ENCODE measurements at places on chromosomes 5 and 9.

DNA sequence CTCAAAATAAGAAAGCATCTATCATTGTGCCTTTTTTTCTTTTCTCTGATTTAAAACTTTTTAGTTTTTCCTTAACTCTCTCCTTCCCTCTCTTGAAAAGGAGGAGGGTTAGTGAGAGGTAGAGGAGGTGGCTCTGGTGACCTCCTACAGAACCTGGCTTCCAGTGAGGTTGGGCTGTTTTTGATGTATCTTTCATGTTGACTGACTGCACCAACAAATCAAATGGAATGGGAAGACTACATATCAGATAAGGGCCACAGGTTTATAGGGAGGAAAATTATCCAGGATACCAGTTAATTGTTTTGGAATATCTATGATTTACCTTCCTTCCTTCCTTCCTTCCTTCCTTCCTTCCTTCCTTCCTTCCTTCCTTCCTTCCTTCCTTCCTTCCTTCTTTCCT is 173.2 kb downstream of the ZSWIM6 start:
- DNase-seq = no peak

GRCh38 chr9:31807574-31808256 is 576.7 kb upstream of the ACO1 start:
- no peak for DNase-seq

DNA sequence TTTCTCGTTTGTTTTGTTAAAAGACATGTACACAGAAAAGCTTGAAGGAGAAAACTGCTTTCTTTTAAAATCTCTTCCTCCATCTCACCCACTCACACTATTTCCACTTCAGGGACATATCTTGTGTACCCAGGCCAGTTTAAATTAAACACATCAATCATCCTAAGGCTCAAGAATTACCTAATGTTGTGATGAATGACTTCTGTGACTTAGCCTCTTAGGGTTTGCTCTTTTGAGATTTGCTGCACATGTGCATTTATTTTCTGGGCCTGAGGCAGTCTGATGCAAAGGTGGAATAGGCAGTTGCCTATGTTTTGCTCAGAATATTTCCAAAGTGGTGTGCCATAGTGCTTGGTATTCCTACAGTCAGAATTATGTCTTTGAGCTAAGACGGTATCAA is 439.9 kb upstream of the CHD1 start:
- no peak for DNase-seq

GRCh38 chr5:135444881-135445280 is 2.3 kb downstream of the DCANP1 start:
- DNase-seq = no peak

DNA sequence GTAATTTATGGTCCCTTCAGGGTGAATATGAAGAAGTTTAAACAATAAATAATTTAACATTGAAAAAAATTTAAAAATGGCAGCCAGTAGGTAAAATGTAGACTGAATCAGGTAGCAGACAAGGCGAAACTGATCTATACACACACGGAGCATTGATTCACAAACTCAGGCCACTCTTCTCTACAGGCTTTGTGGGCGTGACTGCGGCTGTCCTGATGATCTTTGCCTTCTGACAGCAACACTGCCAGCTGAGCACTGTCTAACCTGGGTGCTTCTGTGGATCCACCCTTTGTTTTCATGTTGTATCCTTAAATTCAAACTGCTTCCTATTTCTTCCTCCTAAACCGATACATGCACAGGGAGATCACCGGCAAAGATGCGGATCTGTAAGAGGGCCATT is 315.4 kb upstream of the ADCY2 start:
- DNase-seq = no peak

DNA sequence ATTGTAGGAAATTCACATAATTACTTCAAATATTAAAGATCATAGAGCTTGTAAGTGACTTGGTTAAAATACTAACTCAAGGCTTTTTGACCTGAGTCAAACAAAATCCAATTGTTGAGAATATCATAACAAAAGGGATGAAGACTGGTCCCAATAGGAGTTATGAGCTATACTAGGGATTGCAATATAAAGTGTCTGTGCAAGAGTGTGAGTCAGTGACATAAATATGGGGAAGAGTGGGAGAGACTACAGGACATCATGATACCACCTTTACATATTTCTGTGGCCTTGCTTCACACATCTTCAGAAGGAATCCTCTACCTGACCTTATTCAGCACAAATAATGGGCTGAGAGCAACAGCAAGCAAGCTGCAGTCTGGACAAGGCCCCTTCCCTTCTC is 180.9 kb upstream of the SLC24A2 start:
- no peak for DNase-seq

- DNase-seq = no peak
These were observed 32.2 kb downstream of the ENTREP1 start for GRCh38 chr9:69357030-69357775.

DNA sequence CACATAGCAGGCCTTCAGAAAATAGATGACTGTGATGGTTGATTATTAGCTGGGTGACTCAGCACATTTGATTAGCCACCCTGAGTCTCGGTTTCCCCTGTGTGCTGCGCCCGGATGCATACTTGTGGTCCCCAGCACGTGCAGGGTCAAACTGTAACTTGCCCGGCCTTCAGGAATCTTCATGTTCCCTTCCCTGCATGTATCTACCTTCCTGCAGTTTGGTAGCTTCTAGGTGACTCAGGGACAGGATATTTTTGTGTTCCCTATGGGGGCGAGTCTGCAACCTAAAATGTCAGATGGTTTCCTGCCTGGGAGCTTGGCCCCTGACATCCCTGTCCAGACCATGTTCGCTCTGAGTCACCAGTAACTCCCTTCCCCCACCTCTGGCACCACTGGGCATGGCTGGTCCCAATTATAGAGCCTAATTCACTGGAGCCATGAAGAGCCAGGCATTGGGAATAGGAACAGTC is 13.2 kb downstream of the PTGS1 start:
- DNase-seq = no peak

- DNase-seq = no peak
These were observed 223.7 kb downstream of the PAPPA start for GRCh38 chr9:116377179-116377798.

GRCh38 chr5:175021321-175021720 is 296.9 kb downstream of the MSX2 start:
- no peak for DNase-seq

- no peak for DNase-seq
These were observed 28.6 kb downstream of the MARCHF3 start for GRCh38 chr5:127001621-127002296.

DNA sequence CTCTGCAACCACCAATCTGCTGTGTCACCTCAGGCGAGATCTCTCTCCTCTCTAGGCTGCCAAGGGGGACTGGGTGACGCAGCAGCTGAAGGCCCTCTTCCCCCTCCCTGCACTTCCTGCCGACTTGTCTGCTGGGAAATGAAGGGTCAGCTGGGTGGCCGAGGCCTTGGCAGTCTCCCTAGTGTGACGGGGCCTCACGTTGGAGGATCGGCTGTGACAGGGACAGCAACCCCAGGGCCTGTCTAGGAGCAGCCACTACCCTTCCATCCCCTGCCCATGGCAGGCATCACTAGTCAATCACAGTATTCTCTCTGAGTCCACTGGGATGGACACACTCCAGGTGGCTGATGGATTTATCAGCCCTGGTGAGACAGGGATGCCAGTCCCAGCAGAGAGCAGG is 107.3 kb upstream of the SARDH start:
- DNase-seq = no peak

DNA sequence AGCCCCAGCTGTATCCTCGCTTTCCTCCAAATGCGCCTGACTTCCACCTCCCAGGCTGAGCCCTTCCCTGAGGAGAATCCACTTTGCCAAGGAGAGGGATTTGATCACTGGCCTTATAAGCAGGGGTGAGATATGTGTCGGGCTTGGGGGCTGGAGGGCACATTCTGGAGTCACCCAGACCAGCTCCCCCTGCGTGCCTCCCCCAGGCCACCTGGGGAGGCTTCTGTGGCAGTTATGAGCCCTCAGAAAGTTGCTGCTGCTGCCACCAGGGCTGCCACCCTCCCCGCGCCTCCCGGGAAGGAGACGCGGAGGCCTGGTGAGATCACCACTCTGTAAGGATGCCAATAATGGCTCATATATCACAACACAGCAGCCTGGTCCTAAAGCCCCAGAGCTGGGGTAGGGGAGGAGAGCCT is 211.5 kb downstream of the PAPPA start:
- no peak for DNase-seq

DNA sequence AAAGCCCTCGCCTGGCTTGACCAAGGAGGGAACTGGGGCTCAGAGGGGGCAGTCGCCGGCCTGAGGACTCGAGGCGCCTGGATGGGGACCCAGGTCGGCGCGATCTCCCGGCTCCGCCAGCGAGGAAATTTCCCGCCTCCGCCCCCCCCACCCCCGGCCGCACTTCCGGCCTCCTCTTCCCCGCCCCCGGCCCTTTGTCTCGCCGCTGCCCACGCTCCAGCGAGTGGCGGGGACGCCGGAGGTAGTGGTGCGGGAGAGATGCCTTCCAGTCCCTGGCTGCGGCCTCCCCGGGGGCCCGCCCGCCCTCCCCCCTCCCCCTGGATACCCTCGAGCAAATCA is 448 bp upstream of the GPRIN1 start:
- no peak for DNase-seq

- no peak for DNase-seq
These were observed 29.2 kb upstream of the CEP120 start for GRCh38 chr5:123452401-123452800.

DNA sequence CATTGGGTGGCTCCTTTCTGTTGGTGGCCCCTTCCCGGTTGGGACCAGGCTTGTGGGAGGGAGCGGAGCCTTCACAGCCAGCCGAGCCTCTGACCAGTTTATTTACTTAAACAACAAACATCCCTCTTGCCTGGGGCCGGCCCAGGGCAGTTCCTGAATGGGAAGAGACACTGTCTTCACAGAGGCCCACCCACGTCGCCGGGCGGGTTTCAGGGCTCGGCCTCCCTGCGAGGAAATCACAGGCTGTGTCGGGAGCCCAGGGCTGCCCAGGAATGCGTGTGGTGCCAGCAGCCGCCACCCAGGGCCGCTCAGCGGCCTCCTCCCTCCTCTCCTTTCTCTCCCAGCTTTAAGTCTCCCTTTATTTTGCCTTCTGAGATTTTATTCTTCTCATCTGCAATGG is 132.5 kb downstream of the HSD17B3 start:
- DNase-seq = no peak

GRCh38 chr9:72563806-72564205 is 42.4 kb downstream of the TMC1 start:
- no peak for DNase-seq

DNA sequence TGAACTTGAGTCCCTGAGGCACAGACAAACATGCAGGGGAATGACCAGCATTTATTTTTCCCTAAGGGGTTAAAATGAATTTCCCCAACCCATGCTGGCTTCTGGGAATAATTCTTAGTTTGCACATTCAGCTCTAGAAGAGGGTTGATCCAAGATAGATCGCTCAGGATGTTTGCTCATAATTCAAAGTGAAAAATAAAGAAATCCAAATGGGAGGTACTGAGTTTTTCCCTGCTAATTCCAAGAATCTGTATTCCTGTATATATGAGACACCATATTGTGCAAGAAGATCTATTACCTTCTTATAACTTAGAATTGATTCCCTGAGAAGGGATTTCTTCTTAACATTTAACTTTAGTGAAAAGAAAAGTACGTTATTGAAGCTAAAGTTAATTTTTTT is 96.2 kb downstream of the VCAN start:
- no peak for DNase-seq

GRCh38 chr5:170067152-170067551 is 38.5 kb upstream of the FOXI1 start:
- no peak for DNase-seq

- peak; percentile 56 for DNase-seq
These were observed 18.0 kb upstream of the STARD4 start for GRCh38 chr5:111530298-111530740.

- no peak for DNase-seq
These were observed 3.5 kb downstream of the DMRT3 start for GRCh38 chr9:979983-980382.

GRCh38 chr5:159198063-159199036 is 11.0 kb downstream of the RNF145 start:
- DNase-seq = no peak

DNA sequence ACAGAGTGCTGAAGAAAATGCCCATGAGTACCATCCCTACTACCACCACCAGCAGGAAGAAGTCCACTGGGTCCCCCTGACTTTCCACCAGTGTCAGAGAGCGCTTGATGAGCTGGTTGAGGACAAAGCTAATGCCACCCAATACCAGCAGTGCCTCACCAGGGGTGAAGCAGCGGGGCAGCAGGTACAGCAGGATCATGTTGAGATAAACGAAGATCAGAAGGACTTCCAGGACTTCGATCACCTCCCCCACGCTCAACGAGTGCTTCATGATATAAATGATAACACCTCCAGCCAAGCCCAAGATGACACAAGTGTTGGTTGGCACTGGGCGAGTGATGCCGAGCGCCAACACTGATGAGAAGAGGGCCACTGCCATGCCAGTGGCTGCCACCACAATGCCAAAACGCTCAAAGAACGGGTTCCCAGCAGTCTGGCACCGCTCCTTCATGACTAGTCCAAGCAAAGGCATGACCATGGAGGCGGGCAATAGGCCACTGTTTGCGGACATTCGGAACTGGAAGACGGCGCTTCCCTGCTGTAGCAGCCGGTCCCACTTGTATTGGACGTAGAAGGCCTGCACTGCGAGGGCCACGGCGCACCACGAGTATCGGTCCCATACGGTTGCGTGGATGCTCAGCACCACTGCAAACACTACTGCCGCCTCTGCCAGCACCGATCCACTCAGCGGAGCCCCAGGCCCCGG is 679 bp downstream of the DOLK start:
- DNase-seq = no peak

DNA sequence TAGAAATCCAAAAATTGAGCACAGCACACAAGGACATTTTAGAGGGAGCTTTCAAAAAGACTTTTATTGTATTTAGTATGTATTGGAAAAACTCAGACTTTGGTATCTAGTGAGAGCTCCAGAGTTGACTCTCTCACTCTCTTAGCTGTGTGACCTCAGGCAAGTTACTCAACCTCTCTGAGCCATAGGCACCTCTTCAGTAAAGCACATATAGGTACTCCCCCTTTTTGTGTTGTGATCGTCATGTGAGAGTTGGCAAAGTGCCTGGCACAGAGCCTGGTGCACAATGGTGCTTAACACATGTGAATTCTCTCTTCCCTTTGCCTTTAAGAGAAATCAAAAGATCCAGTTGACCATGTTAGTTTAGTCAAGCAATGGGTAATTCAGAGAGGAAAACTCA is 186.2 kb downstream of the TMEM38B start:
- DNase-seq = no peak

DNA sequence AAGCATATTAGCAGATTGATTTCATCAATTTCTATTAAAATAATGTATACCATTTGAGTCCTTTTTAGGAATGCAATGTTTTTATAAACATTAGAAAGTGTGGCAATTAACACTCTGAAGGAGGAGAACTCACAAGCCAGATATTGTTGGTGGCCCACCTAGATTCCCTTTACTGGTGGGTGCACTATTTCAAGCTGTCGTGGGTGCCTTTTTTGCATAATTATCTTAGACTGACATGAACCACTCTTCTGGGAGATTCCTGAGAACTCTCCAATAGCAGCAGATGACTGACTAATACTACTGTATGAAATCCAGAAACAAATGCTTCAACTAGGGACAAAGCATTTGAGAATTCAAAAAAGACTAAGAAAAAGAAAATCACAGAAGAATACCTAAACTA is 526.0 kb downstream of the CDH18 start:
- no peak for DNase-seq
